ENCODE measurements at places on chromosomes 6 and 20.

DNA sequence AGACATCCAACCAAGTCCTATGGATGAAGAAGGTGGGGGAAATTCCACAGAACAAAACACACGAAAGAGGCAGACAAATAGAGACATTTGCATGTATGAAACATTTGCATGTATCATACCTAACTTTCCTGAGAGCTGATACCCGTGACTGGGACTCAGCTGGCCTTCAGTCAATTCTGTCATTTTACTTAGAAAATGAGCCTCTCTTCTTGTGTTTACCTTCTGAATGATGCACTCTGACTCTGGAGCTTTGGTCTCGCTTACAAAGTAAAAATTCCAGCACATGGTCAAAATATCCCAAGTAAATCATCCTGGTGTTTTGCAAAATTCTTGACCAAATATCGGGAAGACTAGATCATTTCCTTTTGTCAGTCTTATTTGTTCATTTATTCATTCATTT, 46.9 kb downstream of the MMUT start:
- no peak for DNase-seq

DNA sequence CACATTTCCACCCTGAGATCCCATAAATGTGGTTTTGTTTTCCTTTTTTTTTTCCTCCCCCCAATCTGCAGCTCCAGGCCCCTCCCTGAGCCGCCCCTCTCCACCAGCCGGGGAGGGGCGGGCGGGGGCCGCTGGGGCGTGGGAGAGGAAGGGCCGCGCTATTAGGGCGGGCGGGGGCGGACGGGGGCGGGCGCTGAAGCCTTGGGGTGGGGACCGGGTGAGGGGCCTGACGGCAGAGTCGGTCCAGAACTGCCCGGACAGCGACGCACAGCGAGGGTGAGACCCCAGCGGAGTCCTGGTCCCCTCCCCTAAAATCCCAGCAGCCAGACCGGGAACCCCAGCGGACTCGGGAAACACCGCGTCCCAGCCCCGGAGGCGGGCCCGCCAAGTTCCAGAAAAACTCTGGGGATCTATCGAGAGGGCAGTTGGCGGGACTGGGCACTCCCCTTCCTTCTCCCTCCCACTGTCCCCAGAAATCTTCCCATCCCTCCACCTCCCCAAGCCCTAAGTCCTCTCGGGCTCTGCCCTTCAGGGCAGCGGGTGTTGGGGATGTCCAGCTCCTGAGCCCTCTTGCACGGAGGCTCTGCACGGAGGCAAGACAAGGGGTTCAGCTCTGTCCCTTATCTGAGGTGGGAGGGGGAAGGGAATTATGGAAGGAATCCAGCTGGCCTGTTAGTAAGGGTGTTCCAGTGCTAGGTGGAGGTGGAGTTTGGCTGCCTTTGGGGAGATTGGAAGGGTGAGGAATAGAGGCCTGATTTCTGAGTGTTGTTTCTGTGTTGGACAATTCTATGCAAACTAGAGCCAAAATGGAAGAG, at the start of gene PRICKLE4:
TSS of gene PRICKLE4 (plus strand) at position 232 of the 815 bp plus-strand sequence. CDS start 2,692 bp downstream, outside the sequence.
- peak; percentile 76 for DNase-seq

GRCh38 chr6:116840091-116840490, 11.2 kb upstream of the GPRC6A start:
- DNase-seq: no peak

GRCh38 chr20:63529180-63529860, 7.9 kb downstream of the PTK6 start:
- DNase-seq: peak; percentile 30

GRCh38 chr6:25547797-25548196, 104.2 kb upstream of the SCGN start:
- no peak for DNase-seq

GRCh38 chr6:17156112-17156921, 54.5 kb downstream of the STMND1 start:
- DNase-seq: no peak

DNA sequence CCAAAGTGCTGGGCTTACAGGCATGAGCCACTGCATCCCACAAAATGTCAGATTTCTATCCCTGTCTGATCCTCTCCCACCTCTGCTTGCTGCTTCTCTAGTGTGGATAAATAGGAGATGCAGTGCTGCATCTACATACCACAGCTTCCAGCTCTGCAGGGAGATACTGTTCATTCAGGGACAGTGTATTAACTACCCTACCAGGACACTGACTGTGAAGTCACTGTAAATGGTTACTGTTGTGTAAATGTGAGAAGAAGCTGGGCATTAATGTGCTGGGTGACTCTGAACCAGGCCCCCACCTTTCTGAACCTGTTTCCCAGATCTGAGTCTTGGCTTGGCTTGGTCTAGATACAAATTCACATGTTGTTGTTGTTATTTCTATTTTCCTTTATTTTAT, 488.6 kb upstream of the SULF2 start:
- no peak for DNase-seq
